GM12864 (cell line): ENCODE measurements at places on chromosomes 12 and 14.
A peak's percentile ranks its signal among the peaks of the same experiment; 100 is the strongest.

DNA sequence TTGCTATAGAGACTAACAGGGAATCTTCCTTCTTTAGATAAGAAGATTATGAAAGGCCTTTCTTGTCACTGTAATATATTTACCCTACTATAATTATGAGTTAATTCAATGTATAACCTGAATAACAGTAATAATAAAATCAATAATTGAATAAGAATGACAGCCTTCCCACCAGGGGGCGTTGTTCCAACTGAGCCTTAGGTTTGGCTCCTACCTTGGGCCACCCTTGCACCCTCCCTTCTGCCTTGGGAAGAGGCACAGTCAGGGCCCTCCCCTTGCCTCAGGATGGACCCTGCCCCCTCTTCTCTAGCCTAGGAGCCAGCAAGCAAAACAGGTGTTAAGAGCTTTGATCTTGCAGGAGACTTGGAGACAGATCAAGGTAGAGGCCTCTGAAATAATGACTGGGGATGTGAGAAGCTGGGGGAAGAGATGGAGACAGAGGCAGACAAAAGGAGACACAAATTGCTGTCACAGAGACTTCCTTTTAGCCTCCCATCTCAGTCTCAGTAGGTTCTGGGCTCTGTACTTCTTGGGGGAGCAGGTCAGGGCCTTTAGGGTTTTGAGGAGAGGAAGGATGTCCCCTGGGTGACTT, 40.1 kb upstream of the CISTR start:
- DNase-seq, result no peak

DNA sequence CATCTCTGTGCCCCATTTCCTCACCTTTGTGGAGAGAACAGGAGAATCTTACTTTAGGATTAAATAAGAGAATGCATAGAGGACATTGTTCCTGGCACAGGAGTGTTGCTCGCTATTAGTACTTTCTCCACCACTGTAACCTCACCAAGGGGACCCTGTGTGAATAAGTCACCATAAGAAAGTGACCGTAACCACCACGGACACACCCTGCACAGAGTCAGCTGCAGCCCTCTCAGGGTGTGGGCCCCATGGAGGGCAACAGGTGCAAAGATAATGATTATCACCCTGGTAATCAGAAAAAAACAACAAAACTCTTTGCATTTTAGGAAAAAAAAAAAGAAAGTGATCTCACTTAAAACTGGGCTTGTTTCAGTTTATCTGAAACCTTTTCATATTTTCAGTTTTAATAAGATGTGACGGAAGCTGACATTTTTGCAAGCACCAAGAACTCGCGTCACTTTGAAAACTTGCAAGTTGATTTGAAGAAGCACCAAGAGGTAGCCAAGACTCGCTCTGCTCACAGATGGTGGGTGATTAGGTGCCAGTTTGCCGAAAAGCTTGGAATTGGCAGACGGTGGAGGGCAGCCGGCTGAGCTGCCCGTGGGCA, 87.0 kb upstream of the VRK1 start:
- DNase-seq, result no peak

GRCh38 chr12:95083938-95084337, 10.5 kb upstream of the NR2C1 start:
- no peak for DNase-seq

GRCh38 chr14:104428333-104428851, 151.2 kb upstream of the C14orf180 start:
- DNase-seq, result no peak

GRCh38 chr14:77843651-77844050, 43.7 kb downstream of the ADCK1 start:
- no peak for DNase-seq

- peak; percentile 57 for DNase-seq
These were observed 141.6 kb downstream of the GPHN start for GRCh38 chr14:66649498-66649897.

- no peak for DNase-seq
These were observed 40.4 kb downstream of the PSEN1 start for GRCh38 chr14:73176685-73177084.

- no peak for DNase-seq
These were observed 21.3 kb upstream of the CABP1 start for GRCh38 chr12:120618954-120619615.

DNA sequence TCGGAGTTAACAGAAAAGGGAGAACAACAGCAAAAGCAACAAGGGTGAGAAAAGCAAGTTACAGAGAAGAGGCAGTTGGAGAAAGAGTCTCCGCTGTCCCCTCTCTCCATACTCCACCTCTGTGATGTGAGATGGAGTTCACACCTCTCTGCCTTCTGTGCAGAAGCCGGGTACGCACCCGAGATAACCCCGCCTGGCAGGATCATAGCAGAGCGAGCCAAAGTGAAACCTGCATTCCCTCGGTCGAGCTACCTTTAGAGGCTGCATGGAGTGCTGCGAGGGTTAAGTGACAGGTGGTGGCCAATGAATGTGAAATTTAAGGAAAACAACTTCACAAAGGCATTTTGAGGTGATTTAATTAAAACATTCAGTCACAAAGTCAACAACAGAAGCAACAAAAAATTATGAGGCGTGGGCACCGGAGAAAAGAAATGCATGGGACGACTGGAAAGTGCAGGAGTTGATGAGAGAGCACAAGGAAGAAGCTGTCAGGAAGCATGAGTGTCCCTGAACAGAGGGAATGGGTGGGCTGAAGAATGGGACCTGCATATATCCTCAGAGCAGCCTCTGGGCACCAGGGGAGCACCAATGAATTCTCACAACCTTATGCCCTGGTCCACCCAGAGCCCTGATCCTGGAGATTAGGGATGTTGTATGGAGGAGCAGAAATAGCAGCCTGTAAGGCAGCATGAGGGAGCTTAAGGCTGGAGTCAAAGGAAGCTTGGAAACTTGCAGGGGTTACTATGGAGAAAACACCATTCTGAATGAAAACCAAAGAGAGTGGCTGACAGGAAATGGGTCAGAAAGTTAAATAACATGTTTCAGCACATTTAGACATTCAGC, 208.3 kb downstream of the EMP1 start:
- no peak for DNase-seq

GRCh38 chr12:52139579-52140062, 52.2 kb downstream of the KRT80 start:
- no peak for DNase-seq

DNA sequence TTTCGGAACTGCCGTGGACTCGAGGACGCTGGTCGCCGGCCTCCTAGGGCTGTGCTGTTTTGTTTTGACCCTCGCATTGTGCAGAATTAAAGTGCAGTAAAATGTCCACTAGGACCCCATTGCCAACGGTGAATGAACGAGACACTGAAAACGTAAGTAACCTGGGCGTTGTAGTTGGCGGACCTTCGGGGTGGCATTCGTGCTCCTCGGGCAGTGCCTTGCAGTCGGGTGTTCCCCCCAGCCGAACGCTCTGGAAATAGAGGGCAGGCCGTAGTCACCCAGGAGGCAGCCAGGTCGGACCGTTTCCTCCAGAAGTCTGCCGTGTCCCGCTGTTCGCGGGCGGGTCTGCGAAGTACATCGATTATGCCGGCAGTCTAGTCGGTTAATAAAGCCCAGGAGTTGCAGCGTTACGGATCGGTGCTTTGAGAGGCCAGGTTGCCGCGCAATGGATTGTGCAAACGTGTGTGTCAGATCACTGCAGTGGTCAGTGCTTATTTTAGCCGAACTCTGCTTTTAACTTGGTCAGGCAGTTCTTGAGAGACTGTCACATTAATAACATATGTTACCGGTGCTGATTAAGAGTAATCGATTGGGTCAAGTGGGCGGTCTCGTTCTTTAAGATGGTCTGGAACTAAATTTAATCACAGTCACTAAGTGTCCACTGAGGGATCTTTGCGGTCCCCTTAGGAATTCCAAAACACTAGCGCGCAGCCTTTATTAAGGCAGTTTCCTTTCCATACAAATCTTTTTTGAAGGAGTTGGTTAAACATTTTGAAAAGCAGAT, 906 bp downstream of the MARK3 start:
- no peak for DNase-seq
